Activated T-cell treated with anti-CD3 and anti-CD28 coated beads, Interleukin-2, amount 50 U/mL, for 24 hours (primary cell): ENCODE measurements at places on chromosomes 5 and 9.

DNA sequence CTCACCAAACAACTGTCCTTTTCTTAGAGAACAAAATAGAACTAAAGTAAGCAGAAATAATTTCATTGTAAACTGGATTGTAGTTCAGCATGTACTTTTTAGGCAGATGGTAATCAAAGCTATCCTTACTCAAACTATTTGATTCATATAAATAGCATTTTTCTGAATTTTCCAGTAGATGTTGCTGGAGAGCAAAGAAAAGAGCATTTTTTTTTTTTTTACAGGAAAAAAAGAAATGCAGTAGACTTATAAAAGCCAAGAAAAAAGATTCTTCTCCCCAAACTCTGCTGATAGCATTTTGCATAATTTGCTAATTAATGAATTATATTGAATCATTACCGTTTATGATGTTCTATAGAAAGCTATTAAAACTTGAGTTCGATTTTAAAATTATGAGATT is 715.3 kb upstream of the WWC1 start:
- no peak for DNase-seq

- peak; percentile 48 for DNase-seq
These were observed 74.5 kb downstream of the MAPKAP1 start for GRCh38 chr9:125632321-125633115.

DNA sequence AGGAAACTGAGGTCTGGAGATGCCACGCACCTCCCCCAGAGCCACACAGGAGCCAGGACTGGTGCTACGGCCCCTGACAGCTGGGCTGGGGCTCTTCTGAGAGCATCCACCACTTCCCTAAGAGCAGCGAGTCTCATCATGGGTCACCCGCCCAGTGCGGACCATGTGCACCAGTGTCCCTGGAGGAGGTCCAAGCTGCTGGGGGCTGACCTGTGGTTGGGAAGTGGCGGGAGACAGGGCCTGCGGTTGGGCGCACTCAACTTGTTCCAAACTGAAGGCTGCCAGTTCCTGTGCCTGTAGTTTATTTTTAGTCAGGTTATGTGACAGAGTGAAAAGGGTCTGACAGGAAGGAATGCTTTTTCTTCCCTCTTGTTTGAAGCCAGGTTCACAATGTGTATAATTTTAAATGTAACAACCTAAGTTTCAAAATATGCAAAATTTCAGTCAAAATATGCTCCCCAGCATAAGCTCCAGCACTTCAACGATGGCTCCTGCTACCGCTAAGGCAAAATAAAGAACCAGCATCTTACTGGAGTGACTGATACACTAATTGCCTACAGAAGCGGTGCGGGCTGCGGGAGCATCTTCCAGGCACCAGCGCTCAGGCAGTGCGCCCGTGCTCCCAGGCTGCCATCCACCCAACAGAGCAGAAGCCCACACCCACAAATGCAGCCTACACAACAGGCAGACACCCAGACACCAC is 14.8 kb downstream of the BARHL1 start:
- DNase-seq: no peak

DNA sequence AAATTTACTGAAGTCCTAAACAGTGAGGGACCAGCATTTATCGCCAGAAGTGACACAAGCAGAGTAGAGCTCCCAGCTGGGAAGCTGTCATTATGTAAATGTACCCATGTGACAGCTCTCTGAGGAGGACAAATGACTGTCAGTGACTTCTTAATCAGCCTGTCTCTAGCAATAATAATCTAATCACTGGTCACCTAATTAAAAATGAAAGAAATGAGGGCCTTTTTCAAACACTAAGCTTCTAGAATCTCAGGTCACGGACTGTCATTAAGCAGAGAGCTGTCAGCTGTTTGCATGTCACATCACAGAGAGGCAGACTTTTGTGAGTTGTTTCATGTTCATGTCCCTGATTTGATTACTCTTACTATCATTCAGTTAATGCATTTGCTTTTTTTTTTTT is 77.9 kb upstream of the FBXL17 start:
- no peak for DNase-seq

- no peak for DNase-seq
These were observed 117.4 kb upstream of the PANK3 start for GRCh38 chr5:168696611-168697010.
